NCI-H2081 treated with DMSO at 0.1 percent for 48 hours (cell line): ENCODE measurements at places on chromosomes 1 and 21.

DNA sequence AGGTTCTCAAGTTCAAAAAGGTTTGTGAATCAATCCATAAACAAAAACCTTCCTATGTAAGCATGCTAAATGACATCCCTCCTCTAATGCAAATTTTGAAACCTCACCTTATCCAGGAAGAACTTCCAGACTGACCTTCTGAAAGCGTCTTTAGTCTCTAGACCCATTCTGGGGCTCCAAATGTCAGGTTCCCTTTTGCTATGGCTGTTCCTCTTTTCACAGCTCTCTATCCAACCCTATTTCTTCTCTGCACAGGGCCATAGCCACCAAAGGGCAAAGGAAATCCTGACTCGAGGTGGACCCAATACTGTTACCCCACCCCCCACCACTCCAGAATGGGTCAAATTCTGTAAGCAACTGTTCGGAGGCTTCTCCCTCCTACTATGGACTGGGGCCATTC is 3.4 kb downstream of the ATP1A4 start:
- no peak for DNase-seq

- no peak for DNase-seq
These were observed 498 bp downstream of the KRTAP10-2 start for GRCh38 chr21:44550807-44551206.

GRCh38 chr1:65846866-65847265 is 54.2 kb downstream of the PDE4B start:
- no peak for DNase-seq

GRCh38 chr1:161175771-161176453 is 1.4 kb downstream of the B4GALT3 start:
- DNase-seq, result no peak

GRCh38 chr1:1196431-1197187 is 9.8 kb downstream of the TNFRSF18 start:
- no peak for DNase-seq

GRCh38 chr1:43438006-43438405 is 15.7 kb downstream of the HYI start:
- no peak for DNase-seq

GRCh38 chr1:33516428-33516827 is 44.0 kb downstream of the ZSCAN20 start:
- DNase-seq, result no peak

DNA sequence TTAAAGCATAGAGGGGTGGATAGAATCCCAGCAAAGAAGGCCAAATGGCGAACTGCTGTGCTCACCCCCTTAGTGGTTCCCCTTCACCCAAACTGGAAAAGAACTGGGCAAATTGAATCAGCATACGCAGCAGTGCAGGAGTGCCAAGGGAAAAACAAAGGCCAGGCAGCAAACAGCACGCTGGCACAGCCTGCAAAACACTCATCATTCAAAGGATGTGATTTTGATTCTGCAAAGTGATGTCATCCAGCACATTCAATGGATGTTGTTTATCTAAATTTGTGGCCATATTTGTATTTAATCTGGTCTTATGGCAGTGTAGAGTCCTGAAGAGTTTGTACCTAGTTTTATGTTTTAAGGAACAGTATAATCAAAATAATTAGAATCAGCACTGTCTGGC is 71.8 kb upstream of the ECE1 start:
- no peak for DNase-seq

DNA sequence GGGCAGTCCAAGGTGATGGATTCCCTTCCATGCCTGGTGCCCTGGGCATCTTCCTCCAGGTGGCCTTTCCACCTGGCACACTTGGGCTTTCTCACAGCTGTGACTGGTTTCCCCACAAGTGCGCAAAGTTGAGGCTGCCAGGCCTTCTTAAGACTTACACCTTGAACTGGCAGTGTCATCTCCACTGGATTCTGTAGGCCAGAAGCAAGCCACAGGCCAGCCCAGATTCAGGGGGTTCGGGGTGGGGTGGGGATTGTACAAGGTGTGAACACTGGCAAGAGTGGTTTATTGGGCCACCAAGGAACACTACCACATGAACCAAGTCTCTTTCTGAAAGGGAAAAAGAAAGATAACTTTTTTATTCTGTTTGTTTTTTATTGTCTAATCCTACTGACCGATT is 27.2 kb downstream of the DYRK1A start:
- DNase-seq, result no peak

DNA sequence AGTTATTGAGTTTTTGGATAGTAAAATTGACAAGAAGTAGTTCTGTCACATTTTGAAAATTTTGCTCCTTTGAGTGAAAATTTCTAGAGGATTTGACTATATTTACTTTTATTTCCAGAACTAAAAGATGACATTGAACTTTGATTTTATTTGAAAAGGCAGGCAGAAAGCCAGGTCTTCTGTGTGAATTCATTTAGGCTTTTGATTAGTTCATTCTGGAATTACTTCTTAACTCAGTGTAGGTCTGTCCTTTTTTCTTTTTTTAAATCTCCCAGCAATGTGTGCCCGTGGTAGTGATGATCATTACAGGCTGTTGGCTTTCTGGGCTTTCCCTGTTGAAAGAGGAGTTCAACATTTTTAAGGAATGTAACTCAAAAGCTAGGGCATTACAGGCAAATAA is 53.8 kb downstream of the MACO1 start:
- DNase-seq, result no peak

- DNase-seq, result no peak
These were observed 36.0 kb upstream of the SLC35F3 start for GRCh38 chr1:233868461-233868860.

GRCh38 chr21:37849506-37850102 is 66.7 kb downstream of the KCNJ6 start:
- DNase-seq, result no peak

- no peak for DNase-seq
These were observed 36.0 kb downstream of the SPSB1 start for GRCh38 chr1:9328715-9329114.

GRCh38 chr1:112508278-112509004 is at the start of gene WNT2B:
WNT2B (plus strand) TSS chr1:112508965; CDS start chr1:112509263, 298 bp downstream.
- no peak for DNase-seq

GRCh38 chr1:20290624-20291597 is at the start of gene VWA5B1:
VWA5B1 (plus strand) TSS chr1:20290875; CDS start chr1:20310602, 19,727 bp downstream.
- no peak for DNase-seq

DNA sequence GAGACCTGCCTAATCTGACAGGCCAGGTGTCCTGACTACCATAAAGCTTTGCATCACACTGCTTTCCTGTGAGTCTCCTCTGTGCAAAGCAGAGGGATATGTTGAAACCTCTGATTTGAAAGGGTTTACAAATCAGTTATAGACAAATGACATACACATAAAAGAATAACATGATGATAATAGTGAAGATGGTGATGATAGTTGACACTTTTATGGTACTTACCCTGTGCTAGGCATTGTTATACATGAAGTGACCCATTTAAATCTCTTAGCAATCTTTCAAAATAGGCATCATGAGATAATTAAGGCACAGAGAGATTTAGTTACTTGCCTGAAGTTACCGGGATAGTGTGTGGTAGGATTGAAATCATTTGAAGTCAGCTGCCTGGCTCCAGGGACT is 34.1 kb upstream of the PKN2 start:
- DNase-seq, result no peak

GRCh38 chr1:53197291-53198200 is 922 bp downstream of the CPT2 start:
- no peak for DNase-seq

- no peak for DNase-seq
These were observed 452.4 kb downstream of the PTPRU start for GRCh38 chr1:29688471-29689365.

DNA sequence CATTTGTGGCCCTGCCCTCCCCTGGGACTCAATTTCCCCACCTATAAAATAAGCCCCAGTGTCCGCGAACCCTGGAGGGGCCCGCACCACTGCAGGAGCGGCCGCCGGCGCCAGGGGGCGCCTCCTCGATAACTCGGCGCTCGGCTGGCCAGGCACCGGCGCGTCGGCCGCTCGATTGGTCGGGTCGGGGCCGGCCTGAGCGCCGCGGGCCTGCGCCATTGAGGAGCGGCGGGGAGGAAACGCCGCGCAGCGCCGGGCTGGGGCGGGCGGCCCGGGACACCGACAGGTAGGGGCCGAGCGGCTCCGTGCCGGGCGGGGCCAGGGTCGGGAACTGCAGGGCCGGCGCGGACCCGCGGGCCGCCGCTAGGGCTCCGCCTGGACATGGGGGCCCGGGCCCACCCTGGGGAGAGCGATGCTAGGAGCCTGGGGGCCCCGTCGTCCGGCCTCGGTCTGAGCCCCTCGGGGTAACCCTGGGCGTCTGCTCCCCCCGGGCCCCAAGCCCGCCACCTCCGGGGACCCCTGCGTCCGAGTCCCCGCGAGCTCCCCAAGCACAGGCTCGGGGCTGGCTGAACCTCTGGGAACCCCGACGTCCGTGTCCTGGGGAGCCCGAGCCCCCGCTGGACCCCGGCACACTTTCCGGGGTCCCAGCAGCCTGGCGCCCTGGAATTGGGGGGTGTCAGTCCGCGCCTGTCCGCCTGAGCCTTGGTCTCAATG is at the start of gene VPS13D:
TSS of gene VPS13D (plus strand) at position 196 of the 714 bp plus-strand sequence. CDS start 4,237 bp downstream, outside the sequence.
- DNase-seq, result no peak

- DNase-seq, result no peak
These were observed 866 bp upstream of the WNT2B start for GRCh38 chr1:112507921-112508277.

- DNase-seq, result no peak
These were observed 336.2 kb upstream of the SGIP1 start for GRCh38 chr1:66197785-66198184.

GRCh38 chr1:44135886-44136285 is 5.5 kb downstream of the KLF18 start:
- DNase-seq, result no peak

- DNase-seq, result no peak
These were observed 7.1 kb downstream of the IFI44L start for GRCh38 chr1:78627321-78627720.

GRCh38 chr1:156627313-156627880 is 8.2 kb downstream of the HAPLN2 start:
- no peak for DNase-seq

- DNase-seq, result no peak
These were observed at the start of gene FCAMR for GRCh38 chr1:206970446-206970845. FCAMR (minus strand) TSS chr1:206970460; CDS start chr1:206970125, 335 bp downstream.

DNA sequence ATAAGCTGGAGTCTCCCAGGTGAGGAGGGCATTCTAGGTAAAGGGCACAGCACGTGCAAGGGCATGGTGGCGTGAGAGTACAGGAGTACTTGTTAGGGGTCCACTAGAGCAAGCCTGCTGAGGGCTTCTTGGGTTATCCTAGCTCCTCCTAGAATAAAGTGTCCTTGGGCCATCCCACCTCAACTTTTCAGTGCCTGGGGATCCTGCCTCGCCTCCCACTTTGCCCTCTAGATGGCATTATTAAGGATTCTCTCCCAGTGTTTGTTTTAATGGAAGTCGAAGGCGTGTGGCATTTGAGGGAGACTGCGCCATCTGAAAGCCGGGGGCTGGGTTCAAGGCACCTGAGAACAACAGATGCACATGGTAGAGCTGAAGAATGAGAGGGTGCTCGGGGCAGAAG is 74.5 kb upstream of the SELENON start:
- DNase-seq, result no peak

DNA sequence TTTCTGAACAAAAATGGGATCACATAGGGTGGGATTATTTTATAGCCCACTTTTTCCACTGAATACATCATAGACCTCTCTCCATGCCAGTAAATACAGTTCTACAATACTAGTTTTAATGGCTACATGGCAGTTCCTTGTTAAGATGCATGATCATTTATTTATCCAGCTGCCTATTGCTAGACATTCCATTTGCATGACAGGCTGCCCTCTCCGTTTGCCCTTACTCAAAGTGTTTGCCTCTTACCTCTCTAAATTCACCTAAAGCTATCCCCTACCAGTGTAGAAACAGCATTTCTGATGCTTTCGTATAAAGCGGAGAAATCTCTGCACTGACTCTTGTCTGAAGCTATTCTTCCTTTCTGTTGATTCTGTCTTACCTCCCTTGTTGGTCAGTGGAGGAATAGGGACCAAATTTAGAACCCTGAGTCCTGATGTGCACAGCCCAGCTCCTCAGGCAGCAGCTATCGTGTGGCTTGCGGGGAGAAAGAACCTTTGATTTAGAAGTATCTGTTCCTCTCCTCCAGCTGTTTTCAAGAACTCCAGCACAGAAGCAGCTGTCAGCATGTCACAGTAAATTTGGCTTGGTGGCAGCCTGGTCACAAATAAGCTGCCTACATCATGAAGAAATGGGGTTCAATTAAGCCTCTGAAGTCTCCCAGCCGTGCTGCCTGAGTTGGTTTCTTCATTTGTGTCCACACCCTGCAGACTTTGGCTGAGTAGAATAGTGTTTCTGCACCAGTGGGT is 337.3 kb downstream of the PRDM2 start:
- no peak for DNase-seq

- DNase-seq, result no peak
These were observed 2.9 kb downstream of the LHX9 start for GRCh38 chr1:197920067-197920396.

DNA sequence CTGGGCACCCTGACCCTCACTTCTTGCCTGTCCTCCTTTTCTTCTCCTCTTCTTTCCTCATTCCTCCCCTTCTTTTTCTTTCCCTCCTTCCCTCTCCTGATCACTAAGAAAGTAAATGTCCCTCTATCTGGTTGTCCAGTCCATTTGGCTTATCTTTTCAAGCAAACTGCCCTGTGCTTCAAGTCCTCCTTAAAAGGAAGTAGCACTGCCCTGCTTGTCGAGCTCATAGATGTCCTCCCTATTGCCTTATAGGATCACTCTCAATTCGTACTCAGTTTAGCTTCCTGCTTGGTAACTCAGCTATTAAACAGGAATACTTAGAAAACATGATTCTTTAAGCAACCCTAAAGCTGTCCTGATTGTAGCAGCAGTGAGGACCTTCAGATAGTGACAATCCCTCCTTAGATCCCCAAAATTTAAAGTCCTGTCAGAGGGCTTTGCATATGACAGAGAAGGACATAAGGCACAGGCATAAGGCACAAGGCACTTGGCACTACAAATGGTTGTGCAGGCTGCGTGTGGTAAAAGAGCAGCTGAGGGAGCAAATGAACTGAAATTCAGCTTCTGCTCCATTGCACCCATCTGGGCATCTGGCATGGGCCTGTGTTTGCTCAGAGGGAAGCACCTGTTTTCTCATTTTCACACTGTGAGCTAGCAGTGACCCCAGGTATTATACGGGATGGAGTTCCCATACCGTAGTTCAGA is 26.1 kb upstream of the SLAMF6 start:
- no peak for DNase-seq

GRCh38 chr1:147579934-147580537 is 38.7 kb downstream of the BCL9 start:
- DNase-seq, result no peak

DNA sequence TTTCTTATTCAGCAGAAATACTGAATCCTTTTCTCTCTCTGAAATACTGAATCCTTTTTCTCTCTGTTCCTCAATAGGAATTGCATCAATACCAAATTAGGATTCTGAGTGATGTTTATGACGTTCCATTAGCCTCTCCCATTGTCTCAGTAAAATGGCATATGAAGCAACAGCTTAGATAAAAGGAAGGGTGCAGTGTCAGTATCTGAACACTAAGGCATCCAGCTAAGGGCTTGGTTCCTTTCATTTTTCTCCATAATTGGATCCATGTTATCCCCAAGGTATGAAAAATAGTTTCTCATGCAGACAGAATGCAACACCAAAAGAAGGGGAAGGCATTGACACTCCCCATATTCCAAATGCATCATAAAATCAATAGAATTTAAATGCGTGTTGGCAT is 61.5 kb upstream of the RAVER2 start:
- DNase-seq, result no peak
